ENCODE measurements at places on chromosomes 12 and 14.

- no peak for DNase-seq
Measured at GRCh38 chr14:104359301-104359968, 220.1 kb upstream of the C14orf180 start.

GRCh38 chr14:106067935-106068334 is 541.6 kb downstream of the TMEM121 start:
- no peak for DNase-seq

GRCh38 chr12:49030119-49030518 is 11.5 kb upstream of the PRKAG1 start:
- DNase-seq, result no peak

DNA sequence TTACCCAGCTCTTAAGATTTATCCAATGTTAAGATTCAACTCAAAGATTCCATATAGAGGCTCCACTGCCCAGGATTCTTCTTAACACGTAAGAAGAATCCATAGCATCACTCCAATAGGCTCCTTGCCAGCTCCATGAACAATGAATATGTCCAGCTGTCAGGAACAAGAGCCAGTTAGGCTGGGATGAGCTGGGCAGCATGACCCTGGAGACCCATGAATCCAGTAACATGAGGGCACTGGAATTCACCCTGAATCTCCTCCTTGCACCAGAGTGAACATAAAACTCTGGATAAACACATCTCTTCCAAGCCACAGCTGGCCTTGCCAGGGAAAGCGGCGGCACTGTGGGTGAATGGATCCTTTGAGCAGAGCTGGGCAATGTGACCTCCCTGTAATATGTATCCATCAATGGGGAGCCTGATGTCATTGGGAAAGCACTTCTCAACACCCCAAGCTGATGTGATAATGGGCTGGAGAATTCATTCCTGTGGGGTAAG is 24.4 kb upstream of the TC2N start:
- DNase-seq, result no peak

GRCh38 chr12:126480451-126480850 is 1415.2 kb downstream of the AACS start:
- no peak for DNase-seq

GRCh38 chr12:53938326-53939140 is at the start of gene HOXC13:
TSS of gene HOXC13 (plus strand) at chr12:53938831. CDS start at chr12:53938907, 76 bp downstream.
- DNase-seq, result no peak

DNA sequence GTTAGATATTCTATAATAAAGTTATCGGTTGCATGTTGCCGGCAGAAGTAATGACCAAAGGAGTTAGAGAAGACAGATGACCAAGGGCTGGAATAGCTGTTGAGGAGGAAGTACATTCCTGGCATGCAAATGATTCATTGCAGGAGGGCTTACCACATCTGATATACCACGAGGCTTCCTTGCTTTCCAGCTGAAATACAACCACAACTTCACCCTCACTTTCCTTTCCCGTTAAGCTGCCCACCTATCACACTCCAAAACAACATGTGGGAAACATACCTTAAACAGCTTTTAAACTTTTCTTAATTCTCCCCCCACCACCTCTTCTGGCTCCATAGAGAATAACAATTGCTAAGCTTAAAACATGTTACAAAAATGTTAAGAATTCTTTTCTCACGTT is 594.1 kb downstream of the NRXN3 start:
- DNase-seq, result peak; percentile 1

DNA sequence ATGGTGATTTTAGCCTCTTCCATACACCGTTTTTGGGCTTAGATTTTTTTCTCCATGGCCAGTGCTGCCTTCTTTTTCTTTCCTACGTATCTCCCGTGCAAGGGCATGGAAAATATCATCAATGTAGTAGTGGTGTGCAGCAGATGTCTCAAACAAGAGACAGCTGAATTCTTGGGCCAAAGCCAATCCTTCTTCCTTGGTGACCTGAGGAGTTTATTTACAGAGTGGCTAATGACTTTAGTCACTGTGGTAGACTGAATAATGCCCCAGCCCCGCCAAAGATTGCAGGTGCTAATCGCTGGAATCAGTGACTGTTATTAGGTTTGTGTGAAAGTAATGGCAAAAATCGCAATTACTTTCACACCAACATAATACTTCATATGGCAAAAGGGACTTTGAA is 235.5 kb upstream of the NOS1 start:
- no peak for DNase-seq

GRCh38 chr12:26077915-26078702 is 46.7 kb downstream of the BHLHE41 start:
- DNase-seq, result peak; percentile 46

- DNase-seq, result peak; percentile 88
Measured at GRCh38 chr12:96486751-96487613, 2.4 kb upstream of the CFAP54 start.

GRCh38 chr12:79535751-79536150 is 155.0 kb downstream of the PAWR start:
- DNase-seq, result no peak

GRCh38 chr12:132453361-132454192 is 36.4 kb upstream of the FBRSL1 start:
- DNase-seq, result peak; percentile 44

DNA sequence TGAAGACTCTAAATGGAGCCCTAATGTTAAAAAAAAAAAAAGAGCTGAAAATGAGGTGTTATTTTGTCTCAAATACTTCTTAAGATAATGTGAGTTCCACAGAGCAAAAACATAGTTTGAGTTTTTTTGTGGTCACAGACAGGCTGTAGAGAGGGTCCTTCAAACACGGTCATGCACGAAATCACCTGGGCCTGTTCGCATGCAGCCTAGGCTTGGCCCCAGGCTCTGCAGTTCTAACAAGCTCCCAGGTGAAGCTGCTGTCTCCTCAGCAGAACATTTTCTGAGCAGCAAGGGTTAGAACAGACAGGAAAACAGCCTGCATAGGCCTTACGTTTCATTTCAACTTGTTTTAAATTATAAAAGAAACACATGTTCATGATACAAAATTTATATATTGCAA is 65.4 kb upstream of the TBPL2 start:
- DNase-seq, result no peak

DNA sequence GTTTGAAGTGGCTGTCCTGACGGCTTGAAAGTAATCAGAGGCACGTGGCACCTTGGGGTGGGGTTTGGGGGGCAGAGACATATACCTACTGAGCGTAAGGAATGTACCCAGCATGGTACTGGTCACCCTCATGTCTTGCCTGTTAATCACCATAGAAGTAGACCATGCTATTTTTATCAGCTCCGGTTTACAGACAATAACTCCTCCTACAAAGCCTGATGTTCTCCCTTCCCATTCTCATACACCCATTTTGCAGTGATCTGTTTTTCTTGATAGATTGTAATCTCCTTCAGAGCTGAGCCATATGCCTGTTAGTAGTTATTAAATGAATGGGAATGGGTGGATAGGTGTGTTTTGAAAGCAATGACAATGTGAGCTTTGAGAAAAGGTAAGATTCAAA is 10.5 kb downstream of the EVL start:
- no peak for DNase-seq

DNA sequence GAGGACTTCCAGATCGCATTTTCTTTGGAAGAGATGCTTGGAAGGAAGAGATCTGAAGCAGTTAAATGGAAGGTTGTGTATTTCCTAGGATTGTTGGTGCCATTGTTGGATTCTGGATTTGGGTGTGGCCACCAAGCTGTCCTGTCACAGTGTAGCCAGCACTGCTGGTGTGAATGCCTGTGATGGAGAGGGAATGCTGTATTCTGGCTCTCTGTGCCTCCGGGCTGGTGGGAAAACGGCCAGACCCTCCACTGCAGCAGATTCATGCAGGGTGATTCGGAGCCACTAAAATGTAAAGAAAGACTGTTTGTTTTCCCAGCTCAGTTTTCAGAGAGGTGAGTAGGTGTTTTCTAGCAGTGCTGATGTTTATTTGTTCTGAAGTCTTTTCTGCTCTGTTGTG is 30.7 kb upstream of the MANSC4 start:
- DNase-seq, result peak; percentile 45

DNA sequence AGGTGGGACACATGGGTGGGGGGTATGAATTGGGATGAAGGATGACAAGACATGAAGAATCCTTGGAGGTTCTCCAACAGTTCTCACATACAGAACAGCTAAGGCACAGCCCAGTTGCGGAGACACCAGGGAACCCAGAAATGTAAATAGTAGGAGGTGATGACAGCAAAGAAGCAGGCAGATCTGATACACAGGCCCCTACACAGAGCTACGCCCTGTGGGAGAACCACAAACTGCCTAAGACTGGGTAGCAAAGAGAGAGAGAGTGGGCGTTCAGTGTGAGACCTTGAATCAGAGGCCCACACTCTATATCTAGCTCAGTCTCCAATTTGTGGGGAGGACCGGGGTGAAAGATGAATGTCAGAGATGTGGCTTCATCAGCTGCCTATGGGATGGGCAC is 9.5 kb upstream of the NUMB start:
- DNase-seq, result peak; percentile 74

GRCh38 chr12:71636704-71637115 is 26.9 kb downstream of the ZFC3H1 start:
- peak; percentile 72 for DNase-seq

GRCh38 chr12:110444455-110444854 is 5.7 kb downstream of the ARPC3 start:
- no peak for DNase-seq

- DNase-seq, result no peak
Measured at GRCh38 chr12:67884596-67884995, 104.7 kb upstream of the IFNG-AS1 start.

DNA sequence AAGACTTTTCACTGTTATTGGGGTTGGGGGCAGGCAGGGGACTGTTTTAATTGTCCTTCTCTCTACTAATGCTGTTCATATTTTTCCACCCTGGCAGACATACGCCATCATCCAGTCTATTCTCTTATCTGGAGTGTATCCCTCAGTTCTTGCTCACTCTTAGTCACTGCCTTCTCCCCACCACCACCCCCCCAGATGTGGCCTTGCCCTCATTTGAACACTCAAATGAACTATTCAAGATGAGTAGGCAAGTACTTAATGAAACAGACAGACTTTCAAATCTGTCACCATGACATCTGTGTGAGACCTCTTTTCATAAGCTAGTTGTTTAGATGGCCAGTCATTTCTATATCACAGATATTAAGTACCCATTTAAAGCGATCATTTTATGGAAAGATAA is 10.1 kb downstream of the NUDT4 start:
- peak; percentile 81 for DNase-seq

GRCh38 chr12:29743801-29744200 is 39.9 kb downstream of the TMTC1 start:
- DNase-seq, result peak; percentile 93

DNA sequence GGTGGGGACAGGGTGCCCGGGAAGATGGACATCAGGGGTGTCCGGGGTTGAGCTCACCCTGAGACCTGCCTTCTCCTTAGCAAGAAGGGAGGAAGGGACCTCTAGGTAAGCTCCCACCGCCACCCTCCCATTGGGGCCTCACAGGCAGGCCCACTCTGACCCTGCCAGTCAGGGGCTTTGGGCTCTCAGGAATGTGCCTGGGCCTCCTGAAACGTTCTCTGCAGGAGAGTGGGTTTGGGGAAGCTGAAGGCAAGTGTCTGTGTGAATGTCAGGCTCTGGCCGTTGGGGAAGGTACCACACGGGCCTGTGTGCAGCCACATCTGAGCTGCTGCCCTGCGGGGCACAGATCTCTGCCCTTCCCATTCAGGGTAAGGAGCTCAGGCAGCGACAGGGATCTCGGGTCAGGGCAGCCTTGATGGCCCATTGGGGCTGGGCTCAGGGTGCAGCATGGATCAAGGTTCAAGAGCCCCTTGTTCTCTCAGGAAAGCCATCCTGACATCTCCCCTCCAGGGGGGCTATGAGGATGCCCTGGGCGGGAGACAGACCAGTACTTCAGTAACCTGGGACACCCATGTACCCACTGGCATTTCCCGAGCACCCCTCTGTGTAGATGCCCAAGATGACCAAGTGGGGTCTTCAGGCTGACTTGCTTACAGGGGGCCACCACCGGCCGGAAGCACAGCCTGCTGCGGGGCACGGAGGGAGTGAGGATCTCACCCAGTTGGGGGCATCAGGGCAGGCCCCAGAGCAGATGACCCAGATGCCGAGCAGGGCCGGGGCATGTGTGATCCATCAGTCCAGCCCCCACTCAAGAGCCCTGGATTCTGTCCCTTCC is 29.7 kb downstream of the FAM222A start:
- DNase-seq, result no peak

- DNase-seq, result peak; percentile 41
Measured at GRCh38 chr12:32159925-32160324, 53.3 kb downstream of the BICD1 start.

- no peak for DNase-seq
Measured at GRCh38 chr14:61187196-61187905, 93.8 kb downstream of the TMEM30B start.

DNA sequence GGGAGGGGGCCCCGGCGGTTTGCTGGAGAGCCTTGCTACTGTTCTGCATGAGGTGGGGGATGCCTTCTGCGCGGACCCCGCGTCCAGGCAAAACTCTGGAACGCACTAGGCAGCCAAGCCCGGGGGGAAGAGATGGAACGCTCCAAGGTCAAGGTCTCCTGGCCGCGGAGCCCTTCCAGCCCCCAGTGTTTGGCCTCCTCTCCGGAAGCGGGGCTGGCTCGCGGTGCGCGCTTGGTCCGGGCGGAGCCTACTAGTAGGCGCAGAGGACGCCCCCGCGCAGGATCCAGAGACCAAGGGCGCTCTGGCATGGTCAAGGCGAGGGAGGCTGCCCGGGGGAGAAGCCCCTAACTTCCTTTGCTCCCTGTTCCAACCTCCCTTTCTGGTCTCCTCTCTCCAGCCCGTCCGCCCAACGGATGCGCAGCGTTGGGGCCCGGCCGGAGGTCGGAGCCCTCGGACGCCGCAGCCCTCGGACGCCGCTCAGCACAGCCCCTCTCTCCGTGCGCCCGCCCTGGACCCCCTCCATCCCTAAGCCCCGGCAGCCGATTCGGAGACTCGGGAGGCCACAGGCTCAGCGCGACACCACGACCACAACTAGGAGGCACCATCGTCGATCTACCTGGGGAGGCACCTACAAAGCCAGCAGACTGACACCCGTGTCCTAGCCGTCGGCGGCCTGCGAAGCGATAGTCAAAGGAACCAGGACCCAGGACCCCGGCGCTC is 669 bp upstream of the KCNK13 start:
- no peak for DNase-seq

- DNase-seq, result no peak
Measured at GRCh38 chr12:133227281-133227852, 8.3 kb downstream of the ANHX start.

- no peak for DNase-seq
Measured at GRCh38 chr12:116592731-116593130, 33.5 kb downstream of the MAP1LC3B2 start.

- peak; percentile 96 for DNase-seq
Measured at GRCh38 chr12:78671295-78671694, 193.3 kb upstream of the SYT1 start.

DNA sequence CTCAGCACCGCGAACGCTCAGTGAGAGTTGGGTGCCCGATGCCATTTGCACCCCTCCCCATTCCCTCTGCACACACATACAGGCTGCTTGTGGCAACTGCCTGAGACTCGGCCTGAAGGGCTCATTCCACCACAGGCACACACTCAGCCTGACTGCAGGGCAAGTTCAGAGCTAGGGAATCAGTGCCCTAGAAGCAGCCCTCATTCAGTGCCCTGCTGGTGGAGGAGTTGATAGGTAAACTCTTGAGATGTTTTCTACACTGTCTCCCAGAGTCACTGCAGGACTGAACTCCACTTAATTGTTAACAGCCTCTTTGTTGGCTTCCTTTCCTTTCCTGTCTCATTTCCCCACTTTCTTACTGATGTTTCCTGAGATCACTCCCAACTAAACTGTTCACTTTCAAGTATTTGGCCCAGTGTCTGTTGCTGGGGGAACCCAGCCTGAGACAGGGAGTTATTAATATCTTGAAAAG is 16.9 kb downstream of the PPP1R36 start:
- no peak for DNase-seq

Data from IMR-90 (cell line).